ENCODE measurements at places on chromosomes 7 and 10. TPM values are rescaled to one million over a fixed set of nuclear protein-coding genes. Genes with fewer than 3 reads are reported as not detected.

Gene ZNF239
- total RNA-seq = 4.1 TPM

Gene C10orf143
- total RNA-seq = 0.96 TPM

- DNase-seq = no peak
These were observed 72.7 kb downstream of the RGS10 start for GRCh38 chr10:119469846-119470245.

DNA sequence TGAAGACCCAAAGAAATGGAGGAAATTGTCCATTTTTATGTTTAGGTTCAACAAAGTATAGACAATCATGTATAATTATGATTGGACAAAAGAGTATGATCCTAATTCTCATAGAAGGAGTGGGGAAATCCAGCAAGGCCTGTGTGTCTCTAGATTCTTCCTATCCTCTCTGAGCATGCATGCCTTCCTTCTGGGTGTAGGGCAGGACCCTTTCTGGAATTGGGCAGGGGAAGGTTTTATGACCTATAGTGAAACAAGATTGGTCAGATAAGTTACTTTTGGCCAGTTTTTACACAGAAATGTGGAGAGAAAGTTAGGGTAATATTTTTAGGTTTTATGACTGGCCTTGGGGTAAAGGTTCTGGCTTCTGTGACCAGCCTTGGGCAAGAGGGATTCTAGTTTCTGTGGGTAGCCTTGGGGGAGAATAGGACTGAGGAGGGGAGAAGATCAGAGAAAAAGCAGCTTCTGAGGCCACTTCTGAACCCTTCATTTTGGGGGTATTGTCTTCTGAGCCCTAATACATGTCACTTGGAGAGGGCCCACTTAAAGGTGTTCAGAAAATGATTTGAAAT lies 289.4 kb downstream of the EXOC4 start:
- DNase-seq = no peak

- no peak for DNase-seq
These were observed 525.0 kb upstream of the SEMA3D start for GRCh38 chr7:85711894-85712293.

DNA sequence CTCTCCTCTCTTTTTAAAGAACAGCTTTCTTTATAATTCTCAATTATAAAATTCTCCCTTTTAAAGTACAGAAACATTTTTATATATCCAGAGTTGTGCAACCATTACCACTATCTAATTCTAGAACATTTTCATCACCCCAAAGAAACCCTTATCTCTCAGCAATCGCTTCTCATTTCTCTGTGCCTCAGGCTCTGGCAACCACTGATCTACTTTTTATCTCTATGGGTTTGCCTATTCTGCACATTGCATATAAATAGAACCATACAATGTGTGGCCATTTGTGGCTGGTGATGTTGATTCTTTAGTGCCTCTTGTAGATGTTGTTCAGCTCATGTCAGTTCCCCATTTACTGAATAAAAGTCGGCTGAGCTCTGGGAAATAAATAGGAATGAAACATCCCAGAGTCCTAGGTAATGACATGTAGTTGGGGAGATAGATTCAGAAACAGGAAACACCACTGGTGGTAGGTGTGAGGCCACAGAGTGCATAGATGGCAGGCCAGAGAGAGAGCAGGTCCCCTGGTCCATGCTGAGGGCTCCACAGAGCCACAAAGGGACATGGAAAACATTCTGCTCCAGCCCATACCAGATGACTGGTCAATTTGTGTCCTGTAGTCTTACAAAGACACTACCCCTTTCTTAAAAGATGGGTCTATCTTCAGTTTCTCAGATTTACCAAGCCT lies 126.5 kb downstream of the PLPP4 start:
- no peak for DNase-seq

GRCh38 chr7:44111761-44112160 lies 7.6 kb downstream of the AEBP1 start:
- no peak for DNase-seq

GRCh38 chr10:61822781-61823230 lies 78.7 kb upstream of the ARID5B start:
- DNase-seq = no peak

- no peak for DNase-seq
These were observed 230.9 kb downstream of the CREB5 start for GRCh38 chr7:28643188-28643569.

All from LHCN-M2 (cell line).